ENCODE measurements at places on chromosomes 5 and 9. TPM values are rescaled to one million over a fixed set of nuclear protein-coding genes. Genes with fewer than 3 reads are reported as not detected.

- peak; percentile 16 for DNase-seq
Observed at GRCh38 chr5:96146675-96147074, 185.0 kb upstream of the ELL2 start.

Gene TAF11L5
- not detected for total RNA-seq

- DNase-seq, result no peak
Observed at GRCh38 chr5:10372726-10373709, 19.5 kb downstream of the MARCHF6 start.

Gene SPATA31C1
- not detected for total RNA-seq

GRCh38 chr9:114012126-114012525, 66.0 kb downstream of the AMBP start:
- no peak for DNase-seq

All from activated CD4-positive, alpha-beta T cell treated with anti-CD3 and anti-CD28 coated beads for 36 hours (primary cell).